B cell (primary cell): ENCODE measurements at places on chromosomes 5 and 9. TPM values are rescaled to one million over a fixed set of nuclear protein-coding genes. Genes with fewer than 3 reads are reported as not detected.

PCDHAC2 gene
- not detected in 2 replicates for total RNA-seq

IL7R gene
- 1.4 and 2.4 TPM in 2 replicates for total RNA-seq

CCL27 gene
- not detected in 2 replicates for total RNA-seq

PRRX2 gene
- not detected in 2 replicates for total RNA-seq

DDX4 gene
- total RNA-seq, result not detected in 2 replicates

SPEF2 gene
- total RNA-seq, result 0.59 and 1.00 TPM in 2 replicates

ADAMTS16 gene
- not detected in 2 replicates for total RNA-seq

SLC22A4 gene
- total RNA-seq, result 0.27 TPM in 1 of 2 replicates, not detected in the other

TIFAB gene
- not detected in 2 replicates for total RNA-seq

NUDT12 gene
- 2.6 and 3.5 TPM in 2 replicates for total RNA-seq

GABBR2 gene
- total RNA-seq, result not detected in 2 replicates

LMNB1 gene
- 25.1 and 27.7 TPM in 2 replicates for total RNA-seq

GRIN1 gene
- not detected in 2 replicates for total RNA-seq

BAAT gene
- total RNA-seq, result not detected in 2 replicates

ZNG1E gene
- 83.5 and 84.7 TPM in 2 replicates for total RNA-seq

WHRN gene
- 95.7 and 96.6 TPM in 2 replicates for total RNA-seq

TPM2 gene
- 6.0 and 6.3 TPM in 2 replicates for total RNA-seq

SLC46A2 gene
- total RNA-seq, result not detected in 2 replicates

TXNDC8 gene
- total RNA-seq, result not detected in 2 replicates

GMCL2 gene
- total RNA-seq, result not detected in 2 replicates

SCGB3A2 gene
- not detected in 2 replicates for total RNA-seq

ANKRD34B gene
- not detected in 2 replicates for total RNA-seq

ACOT12 gene
- not detected in 2 replicates for total RNA-seq

PHF24 gene
- not detected in 2 replicates for total RNA-seq

LCN1 gene
- not detected in 2 replicates for total RNA-seq

SAXO1 gene
- total RNA-seq, result 0.07 TPM in 1 of 2 replicates, not detected in the other

ACTBL2 gene
- not detected in 2 replicates for total RNA-seq

CAMK4 gene
- 4.8 and 5.2 TPM in 2 replicates for total RNA-seq

CAVIN4 gene
- total RNA-seq, result 0.17 and 0.19 TPM in 2 replicates

TIMD4 gene
- total RNA-seq, result not detected in 2 replicates

STING1 gene
- 0.29 and 1.1 TPM in 2 replicates for total RNA-seq

ELOVL7 gene
- total RNA-seq, result 0.54 TPM in 1 of 2 replicates, not detected in the other

GARIN3 gene
- total RNA-seq, result not detected in 2 replicates

STKLD1 gene
- 1.1 and 2.7 TPM in 2 replicates for total RNA-seq

C5 gene
- 9.4 and 10.4 TPM in 2 replicates for total RNA-seq

MAN1B1 gene
- 68.4 and 80.9 TPM in 2 replicates for total RNA-seq

CBY3 gene
- total RNA-seq, result 0.37 TPM in 1 of 2 replicates, not detected in the other

CNTLN gene
- 0.51 and 0.94 TPM in 2 replicates for total RNA-seq

OR2V1 gene
- not detected in 2 replicates for total RNA-seq

KCTD16 gene
- 0.17 TPM in 1 of 2 replicates, not detected in the other for total RNA-seq

GRXCR2 gene
- not detected in 2 replicates for total RNA-seq

TLR4 gene
- 3.7 and 4.5 TPM in 2 replicates for total RNA-seq

BICD2 gene
- total RNA-seq, result 49.5 and 50.4 TPM in 2 replicates

PCDHB13 gene
- total RNA-seq, result 0.07 TPM in 1 of 2 replicates, not detected in the other

PCDHB8 gene
- total RNA-seq, result not detected in 2 replicates

CDH10 gene
- not detected in 2 replicates for total RNA-seq

TMEM252 gene
- total RNA-seq, result not detected in 2 replicates

TSSK1B gene
- not detected in 2 replicates for total RNA-seq

AGXT2 gene
- total RNA-seq, result not detected in 2 replicates

BASP1 gene
- total RNA-seq, result 66.4 TPM in 2 replicates

FXN gene
- total RNA-seq, result 8.0 and 8.8 TPM in 2 replicates

ZNF658 gene
- 6.0 and 8.1 TPM in 2 replicates for total RNA-seq

FAM221B gene
- total RNA-seq, result not detected in 2 replicates

SELENOP gene
- 0.12 TPM in 1 of 2 replicates, not detected in the other for total RNA-seq
